ENCODE measurements at places on chromosomes 16 and 17.
A peak's percentile ranks its signal among the peaks of the same experiment; 100 is the strongest.

DNA sequence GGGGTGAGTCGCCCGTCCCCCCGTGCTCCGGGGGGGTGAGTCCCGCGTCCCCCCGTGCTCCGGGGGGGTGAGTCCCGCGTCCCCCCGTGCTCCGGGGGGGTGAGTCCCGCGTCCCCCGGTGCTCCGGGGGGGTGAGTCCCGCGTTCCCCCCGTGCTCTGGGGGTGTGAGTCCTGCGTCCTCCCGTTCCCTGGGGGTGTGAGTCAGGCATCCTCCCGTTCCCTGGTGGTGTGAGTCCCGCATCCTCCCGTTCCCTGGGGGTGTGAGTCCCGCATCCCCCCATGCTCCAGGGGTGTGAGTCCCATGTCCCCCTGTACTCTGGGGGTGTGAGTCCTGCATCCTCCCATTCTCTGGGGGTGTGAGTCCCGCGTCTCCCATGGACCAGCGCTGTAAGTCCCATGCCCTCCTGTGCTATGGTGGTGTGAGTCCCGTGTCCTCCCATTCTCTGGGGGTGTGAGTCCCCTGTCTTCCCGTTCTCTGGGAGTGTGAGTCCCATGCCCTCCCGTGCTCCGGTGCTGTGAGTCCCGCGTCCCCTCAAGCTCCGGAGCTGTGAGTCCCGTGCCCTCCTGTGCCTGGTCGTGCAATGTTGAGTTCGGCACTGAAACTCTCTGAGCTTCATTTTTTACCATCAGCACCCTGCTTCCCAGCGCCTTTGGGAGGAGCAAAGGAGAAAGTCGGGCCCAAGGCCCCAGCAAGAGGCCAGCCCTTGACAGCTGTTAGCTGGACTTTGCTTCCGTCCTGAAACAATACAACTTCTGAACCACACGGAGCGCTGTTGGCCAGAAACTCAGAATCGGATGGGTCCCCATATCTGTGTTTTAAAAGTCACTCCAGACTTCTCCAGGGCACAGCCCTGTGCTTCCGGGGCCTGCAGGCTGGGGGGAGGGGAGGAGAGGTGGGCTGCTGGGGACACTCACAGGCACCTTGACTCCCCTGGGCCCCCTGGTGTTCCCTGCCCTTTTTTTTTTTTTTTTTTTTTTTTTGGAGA is 11.5 kb upstream of the ZC3H18 start:
- no peak for DNase-seq

GRCh38 chr16:65822148-65822547 is 544.3 kb upstream of the CDH5 start:
- no peak for DNase-seq

- DNase-seq, result peak; percentile 63
These were observed 41.0 kb downstream of the STAT3 start for GRCh38 chr17:42347198-42347597.

GRCh38 chr17:9028202-9028987 is 7.1 kb downstream of the NTN1 start:
- no peak for DNase-seq

DNA sequence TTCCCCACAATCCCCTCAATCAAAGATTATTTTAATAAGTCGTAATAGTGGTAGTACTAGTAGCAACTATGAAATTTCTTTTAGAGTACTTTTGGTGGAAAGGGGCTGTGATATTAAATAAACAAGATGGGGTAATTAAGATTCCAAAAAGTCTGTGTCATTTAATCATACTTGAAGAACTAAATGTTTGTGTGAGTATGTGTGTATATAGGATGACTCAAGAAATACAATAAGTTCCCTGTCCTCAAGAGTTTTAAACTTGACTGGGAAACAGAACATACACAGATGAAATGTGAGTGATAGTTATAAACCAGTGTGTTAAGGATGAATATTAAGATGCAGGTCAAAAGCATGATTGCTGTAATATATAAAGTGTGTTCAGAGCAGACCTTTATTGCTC is 2.3 kb downstream of the ALDH3A2 start:
- DNase-seq, result no peak

DNA sequence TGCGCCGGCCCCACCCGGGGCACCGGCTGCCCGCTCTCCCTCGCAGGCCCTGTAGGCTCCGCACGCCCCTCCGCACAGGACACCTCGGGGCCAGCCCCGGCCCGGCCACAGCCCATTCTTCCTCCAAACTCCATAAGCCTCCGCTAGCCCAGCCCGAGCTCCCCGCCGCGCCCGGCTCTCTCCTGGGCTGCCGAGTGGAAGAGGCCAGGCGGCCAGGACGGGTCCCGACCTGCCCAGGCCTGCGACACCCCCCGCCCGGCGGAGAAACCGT is 397 bp downstream of the NCOR1 start:
- DNase-seq, result no peak

GRCh38 chr17:51640108-51640622 is 379.8 kb downstream of the UTP18 start:
- DNase-seq, result no peak

- DNase-seq, result no peak
These were observed 119.2 kb downstream of the RPTOR start for GRCh38 chr17:80663781-80664206.

DNA sequence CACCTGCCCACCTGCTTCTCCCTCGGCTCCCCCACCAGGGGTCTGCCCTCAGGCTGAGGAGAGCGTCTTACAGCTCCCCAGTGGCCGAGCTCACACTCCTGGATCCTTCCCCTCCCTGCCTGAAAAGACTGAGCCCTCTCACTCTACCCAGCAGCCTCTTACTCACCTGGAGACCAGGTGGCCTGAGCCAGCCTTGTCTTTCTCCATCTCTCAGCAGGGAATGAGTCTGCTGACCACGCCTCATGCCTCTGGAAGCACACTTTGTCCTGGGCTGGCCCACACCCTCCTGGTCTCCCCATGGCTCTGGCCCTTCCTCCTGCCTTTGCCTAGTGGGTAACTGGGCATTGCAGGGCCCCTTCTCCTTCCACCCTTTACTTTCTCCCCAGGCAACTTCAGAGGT is 177.2 kb downstream of the ENGASE start:
- no peak for DNase-seq

- no peak for DNase-seq
These were observed at the start of gene NTN3 for GRCh38 chr16:2471016-2471652. NTN3 (plus strand) TSS chr16:2471297; CDS start chr16:2471702, 405 bp downstream.

DNA sequence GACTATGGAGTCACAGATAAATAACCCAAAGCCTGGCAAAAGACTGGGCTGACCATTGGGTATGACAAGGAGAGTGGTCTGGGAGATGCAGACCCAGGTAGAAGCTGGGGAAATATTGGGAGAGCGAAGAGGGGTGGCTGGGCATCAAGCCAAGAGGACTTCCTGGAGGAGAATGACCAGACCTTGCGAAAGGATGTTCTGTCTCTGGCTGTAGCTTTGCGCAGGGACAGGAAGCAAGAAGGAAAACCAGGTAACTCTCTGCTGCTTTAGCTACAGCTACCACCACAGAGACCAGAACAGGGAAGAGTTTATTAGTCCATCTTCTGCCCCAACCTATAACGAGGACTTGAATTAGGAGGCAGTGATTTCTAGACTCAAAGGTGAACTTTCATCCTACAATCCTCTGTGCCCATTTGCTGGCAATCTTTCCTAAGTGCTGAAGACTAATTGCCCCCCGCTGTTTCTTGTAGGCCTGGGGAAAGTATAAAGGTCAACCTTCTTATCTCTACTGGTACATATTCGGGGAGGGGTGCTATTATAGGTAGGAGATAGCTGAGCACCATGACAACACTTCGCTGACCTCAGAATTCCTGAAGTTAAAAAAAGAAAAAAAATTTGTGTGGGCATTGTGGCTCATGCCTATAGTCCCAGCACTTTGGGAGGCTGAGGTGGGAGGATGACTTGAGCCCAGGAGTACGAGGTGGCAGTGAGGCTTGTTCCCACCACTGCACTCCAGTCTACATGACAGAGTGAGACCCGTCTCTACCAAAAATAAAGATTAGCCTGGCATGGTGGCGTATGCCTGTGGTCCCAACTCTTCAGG is 19.1 kb upstream of the KIFC3 start:
- no peak for DNase-seq

- no peak for DNase-seq
These were observed 25.9 kb downstream of the TMEM98 start for GRCh38 chr17:32953857-32954256.

GRCh38 chr17:49576917-49577649 is 1.4 kb downstream of the NXPH3 start:
- no peak for DNase-seq

GRCh38 chr16:4803401-4803844 is 990 bp upstream of the ROGDI start:
- DNase-seq, result no peak

GRCh38 chr17:17073581-17074403 is 31.5 kb downstream of the MPRIP start:
- DNase-seq, result no peak

- DNase-seq, result no peak
These were observed 3.9 kb upstream of the RAB40B start for GRCh38 chr17:82702231-82702927.

GRCh38 chr17:27575096-27575911 is 55.7 kb upstream of the LGALS9 start:
- no peak for DNase-seq

DNA sequence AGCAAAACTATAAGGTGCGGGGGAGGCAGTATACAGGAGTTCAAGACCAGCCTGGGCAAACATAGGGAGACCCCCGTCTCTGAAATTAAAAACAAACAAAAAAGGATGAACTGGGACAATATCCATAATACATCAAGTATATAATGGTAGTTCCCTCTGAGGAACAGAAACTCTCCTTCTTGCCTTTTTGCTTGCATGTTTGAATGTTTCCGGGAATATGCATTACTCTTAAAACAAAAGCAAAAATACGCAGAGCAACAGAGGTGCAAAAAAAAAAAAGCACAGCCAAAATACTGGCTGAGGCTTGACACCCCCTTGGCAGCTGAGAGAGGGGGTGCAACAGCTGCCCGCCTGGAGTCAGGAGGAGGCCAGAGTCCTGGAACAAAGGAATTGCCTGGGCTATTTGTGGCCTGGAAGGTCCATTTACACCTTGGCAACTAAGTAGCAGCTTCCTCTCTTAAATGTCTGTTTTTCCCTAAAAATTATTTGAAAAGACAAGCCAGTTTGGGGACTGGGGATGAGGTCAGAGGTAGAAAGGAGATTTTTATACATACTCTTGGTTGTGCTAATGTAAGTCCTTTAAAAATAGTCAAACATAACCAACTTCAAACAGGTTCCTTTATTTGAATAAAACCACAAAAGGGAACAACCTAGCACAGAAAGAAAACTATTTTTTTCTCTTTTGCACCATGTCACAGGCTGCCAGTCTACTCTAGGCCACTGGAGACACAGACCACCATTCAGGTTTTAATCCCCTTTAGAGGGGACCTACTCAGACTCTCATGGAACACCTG is 19.5 kb downstream of the USP7 start:
- DNase-seq, result no peak

DNA sequence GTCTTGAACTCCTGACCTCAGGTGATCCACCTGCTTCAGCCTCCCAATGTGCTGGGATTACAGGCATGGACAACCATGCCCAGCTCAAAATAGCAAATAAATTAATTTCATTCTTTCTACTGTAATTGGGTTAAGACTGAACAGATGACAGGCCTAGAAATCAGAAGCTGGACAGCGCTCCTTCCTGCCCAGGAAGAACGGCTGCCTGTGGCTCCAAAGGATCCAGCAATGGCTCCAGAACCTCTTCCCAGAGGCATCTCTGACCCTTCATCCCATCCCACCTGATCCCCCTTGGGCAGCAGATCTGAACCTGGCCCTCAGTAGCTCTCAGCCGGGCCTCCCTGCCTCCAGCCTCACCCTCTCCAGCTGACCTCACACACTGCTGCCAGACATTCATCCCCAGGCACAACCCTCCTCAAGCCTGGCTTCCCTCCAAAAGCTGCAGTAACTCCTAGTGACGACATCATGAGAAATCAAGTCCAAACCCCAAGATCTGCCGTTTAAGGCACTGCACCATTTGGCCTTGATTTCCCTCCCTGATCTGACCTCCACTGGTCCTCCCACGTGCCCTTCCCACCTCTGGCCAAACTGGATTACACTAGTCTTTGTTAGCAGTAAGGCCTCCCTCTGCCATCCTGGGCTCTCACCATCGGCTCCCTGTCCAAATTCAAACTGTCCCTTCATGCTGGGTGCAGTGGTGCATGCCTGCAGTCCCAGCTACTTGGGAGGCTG is 3.1 kb upstream of the MIF4GD start:
- DNase-seq, result no peak

- peak; percentile 46 for DNase-seq
These were observed at the start of gene RNF135 for GRCh38 chr17:30970831-30971567. RNF135 (plus strand) TSS chr17:30971039; CDS start chr17:30971074, 35 bp downstream.

GRCh38 chr17:1390432-1391367 is 9.3 kb downstream of the YWHAE start:
- no peak for DNase-seq

- DNase-seq, result no peak
These were observed 6.5 kb downstream of the ZNF629 start for GRCh38 chr16:30780549-30780948.

DNA sequence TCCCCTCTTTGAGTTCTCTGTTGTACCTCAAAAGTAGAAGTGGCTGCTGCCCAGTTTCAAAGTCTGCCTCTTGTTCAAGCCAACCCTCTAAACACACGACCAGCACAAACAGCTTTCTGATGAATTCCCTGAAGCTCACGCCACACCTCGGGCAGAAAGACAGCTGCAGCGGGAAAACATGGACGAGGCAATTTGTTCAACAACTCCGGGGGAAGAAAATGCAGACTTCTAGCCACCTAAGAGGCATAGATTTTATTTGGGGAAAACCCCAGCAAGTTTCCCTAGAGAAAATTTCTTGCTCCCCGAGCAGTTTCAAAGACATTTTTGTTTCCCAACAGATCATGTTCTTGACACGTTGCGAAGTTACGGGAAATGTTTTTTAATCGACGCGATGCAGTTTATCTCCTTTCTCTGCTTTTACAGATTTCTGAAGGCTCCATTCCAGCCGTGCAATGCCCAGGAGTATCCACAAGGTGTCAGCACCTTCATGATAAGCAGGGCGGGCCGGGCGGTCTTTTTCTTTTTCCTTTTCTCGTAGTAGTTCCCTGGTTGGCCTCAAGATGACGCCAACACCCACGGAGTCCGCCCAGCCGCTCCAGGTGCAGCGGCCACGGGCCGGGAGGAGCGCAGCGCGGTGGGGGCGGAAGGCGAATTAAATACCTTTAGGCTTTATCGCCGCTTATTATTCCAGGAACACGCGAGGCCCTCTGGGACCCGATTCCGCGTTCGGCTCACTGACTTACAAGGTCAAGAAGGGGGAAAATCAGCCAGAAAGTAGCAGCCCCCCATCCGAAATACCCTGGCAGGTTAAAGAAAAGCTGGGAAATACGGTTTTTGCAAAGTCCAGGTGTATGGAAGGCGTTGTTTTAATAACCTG is 2.9 kb upstream of the FOXC2 start:
- no peak for DNase-seq

DNA sequence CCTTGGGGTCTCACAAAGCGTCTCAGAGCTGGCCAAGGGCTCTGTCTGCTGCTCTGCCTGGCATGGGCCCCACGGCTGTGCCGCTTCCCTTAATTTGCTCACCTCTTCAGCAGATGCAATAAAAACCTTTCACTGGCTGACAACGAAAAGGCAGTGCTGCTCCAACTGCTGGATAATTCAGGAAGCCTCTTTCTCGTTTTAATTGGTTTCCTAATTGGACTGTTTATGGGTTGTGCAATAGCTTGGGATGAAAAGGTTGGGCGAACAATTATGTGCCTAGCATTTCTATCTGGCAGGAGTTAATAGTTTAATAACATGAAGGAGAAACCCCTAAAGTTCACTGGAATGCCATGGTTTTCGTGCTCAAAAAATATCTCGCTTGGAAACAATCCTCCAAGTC is 234.1 kb upstream of the IRX5 start:
- no peak for DNase-seq
